Stimulated activated naive CD8-positive, alpha-beta T cell treated with anti-CD3 and anti-CD28 coated beads, Interleukin-15, amount 100 ng/mL, for 72 hours (primary cell): ENCODE measurements at places on chromosomes 6 and 20.

DNA sequence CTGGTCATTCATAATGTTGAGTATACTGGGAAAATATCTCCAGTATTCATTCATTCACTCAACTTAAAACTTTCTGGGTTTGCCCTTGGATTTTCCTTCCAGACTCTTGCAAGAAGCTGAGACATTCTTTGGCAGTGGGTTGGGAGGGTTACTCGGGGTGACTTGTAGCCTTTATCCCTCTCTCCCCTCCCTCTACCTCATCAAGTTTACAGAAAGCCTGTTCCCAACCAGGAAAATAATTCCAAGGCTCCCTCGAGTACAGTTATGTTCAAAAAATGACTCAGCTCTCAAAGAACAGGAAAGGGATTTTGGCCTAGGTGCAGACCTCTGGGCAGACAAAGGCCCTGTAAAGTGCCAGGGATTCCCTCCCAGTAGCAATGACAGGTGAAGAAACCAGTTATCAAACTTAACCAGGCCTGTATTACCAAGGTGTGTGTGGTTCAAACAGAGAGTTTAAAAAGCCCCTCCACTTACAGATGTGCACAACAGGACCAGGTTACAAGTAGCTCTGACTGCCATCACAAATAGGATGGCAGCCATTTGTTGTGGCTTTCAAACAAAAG is 22.2 kb downstream of the FKBP1A start:
- no peak for DNase-seq

- no peak for DNase-seq
Measured at GRCh38 chr6:154292066-154292465, 64.5 kb downstream of the IPCEF1 start.

- DNase-seq = no peak
Measured at GRCh38 chr6:39402239-39402751, 79.8 kb upstream of the KCNK16 start.

DNA sequence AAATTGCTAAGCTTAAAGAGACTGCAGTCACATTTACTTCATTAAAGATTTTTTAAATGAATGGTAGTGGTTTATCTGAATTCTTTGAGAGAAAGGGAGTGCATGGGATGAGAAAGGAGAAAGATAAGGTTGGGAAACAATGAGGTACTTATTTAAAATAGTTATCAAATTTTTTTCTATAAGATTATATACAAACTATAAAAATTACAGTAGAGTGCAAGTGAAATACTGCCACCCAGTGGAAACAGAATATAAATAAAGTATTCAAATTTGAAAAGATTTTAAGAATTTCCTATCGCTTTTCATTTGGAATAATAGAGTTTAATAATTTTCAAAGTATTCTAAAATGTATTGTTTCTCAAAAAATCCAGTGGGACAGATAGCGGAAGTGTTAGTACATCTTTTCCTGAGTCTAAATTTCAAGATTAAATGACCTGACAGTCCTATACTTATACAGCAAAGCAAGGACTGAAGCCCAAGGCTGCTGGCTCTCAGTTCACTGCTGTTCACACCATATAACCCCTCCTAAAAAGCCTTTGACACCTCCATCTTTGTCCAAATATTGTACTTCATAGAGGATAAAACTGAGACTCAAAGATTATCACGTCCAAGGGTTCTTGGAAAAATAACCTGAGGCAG is 31.1 kb downstream of the EPM2A start:
- no peak for DNase-seq

DNA sequence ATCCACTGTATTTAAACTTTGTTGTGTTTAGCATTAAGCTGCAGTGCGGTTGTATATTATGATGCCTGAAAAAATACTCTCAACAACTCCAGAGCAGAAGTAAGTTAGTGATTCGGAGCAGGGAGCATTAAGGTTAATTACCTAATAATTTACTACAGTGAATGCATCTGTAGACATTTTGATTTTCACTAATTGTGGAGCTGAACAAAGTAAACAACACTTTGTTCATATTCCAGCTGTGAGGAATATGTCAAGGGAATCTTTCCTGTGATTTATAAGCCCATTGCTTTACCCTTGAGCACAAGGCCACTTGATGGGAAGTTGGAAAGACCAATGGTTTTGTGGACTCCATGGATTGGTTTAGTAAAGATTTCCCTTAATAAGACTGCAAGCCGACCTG is 77.1 kb downstream of the CBLN4 start:
- no peak for DNase-seq

- DNase-seq = no peak
Measured at GRCh38 chr6:137775720-137776119, 91.3 kb upstream of the TNFAIP3 start.

GRCh38 chr20:52096117-52096516 is 95.5 kb downstream of the ZFP64 start:
- no peak for DNase-seq

- no peak for DNase-seq
Measured at GRCh38 chr6:20159781-20160540, 52.3 kb downstream of the MBOAT1 start.

DNA sequence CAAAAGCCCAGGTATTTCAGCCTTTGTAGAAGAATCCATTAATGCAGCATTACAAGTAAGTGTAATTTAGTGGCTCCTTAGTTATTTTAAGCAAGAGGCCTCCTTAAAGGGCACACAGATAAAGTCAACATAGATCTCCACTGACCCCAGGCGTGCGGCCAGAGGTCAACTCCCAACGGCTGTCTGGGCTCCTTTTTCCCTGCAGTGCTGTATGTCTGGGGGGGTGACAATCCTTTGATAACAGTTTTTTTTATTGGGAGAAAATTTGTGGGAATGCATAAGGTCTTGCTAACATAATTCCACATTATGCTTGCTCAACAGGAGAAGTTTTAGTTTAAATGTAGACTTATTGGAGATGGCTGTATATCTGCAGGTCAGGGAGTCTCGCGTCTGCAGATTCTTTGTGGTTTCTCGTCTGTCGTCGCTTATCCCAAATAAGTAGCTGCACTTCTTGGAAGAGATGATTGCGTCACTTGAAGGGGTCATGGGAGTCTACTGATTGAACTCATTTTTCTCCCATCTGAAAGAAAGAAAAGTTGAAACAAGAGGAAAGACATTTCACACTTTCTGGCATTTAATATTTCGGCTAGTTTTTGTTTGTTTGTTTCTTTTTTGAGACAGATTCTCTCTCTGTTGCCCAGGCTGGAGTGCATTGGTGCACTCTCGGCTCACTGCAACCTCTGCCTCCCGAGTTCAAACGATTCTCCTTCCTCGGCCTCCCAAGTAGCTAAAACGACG is 151.7 kb upstream of the AKAP12 start:
- DNase-seq = no peak

GRCh38 chr6:24918641-24919055 is 17.1 kb downstream of the RIPOR2 start:
- no peak for DNase-seq

- DNase-seq = peak; percentile 38
Measured at GRCh38 chr6:43274916-43275597, 23.0 kb upstream of the SLC22A7 start.

DNA sequence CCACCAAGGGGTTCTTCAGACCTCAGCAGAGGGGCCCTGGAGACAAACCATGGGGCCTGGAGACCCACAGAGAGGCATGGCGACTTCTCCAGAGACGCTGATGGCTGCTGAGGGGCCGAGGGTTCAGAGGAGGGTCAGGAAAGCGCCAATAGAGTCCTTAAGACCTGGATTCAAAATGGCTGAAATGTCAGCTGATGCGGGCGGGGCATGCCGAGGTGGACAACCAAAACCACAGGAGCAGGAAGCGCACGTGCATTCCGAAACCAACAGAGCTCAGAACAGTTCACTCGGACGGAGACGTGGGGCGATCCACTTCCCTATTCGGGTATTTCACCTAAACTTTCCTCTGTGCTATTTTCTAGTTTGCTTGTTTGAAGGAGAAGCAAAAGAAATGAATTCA is 99.9 kb upstream of the RIN2 start:
- no peak for DNase-seq

GRCh38 chr6:147509891-147510290 is 1.4 kb downstream of the SAMD5 start:
- DNase-seq = no peak

- DNase-seq = no peak
Measured at GRCh38 chr6:87213364-87213763, 58.0 kb downstream of the ZNF292 start.

DNA sequence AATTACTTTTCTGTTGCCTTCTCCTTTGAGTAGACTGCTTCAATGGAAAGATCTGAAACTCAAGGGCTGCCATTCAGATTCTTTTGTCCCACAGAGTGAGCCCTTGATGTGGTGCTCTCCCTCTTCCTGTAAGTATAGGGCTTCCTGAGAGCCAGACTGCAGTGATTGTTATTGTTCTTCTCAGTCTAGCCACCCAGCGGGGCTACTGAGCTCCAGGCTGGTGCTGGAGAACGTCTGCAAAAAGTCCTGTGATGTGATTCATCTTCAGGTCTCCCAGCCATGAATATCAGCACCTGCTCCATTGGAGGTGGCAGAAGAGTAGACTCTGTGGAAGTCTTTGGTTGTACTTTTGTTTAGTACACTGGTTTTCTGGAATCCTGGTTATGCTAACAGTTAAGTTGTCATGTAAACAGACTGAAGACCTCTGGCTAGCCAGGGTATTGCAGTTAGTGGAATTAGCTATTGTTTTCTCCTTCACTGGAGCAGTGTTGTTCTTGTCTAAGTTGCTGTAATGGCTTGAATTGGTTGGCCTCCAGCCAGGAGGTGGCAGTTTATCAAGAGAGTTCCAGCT is 240.9 kb downstream of the COL12A1 start:
- no peak for DNase-seq

DNA sequence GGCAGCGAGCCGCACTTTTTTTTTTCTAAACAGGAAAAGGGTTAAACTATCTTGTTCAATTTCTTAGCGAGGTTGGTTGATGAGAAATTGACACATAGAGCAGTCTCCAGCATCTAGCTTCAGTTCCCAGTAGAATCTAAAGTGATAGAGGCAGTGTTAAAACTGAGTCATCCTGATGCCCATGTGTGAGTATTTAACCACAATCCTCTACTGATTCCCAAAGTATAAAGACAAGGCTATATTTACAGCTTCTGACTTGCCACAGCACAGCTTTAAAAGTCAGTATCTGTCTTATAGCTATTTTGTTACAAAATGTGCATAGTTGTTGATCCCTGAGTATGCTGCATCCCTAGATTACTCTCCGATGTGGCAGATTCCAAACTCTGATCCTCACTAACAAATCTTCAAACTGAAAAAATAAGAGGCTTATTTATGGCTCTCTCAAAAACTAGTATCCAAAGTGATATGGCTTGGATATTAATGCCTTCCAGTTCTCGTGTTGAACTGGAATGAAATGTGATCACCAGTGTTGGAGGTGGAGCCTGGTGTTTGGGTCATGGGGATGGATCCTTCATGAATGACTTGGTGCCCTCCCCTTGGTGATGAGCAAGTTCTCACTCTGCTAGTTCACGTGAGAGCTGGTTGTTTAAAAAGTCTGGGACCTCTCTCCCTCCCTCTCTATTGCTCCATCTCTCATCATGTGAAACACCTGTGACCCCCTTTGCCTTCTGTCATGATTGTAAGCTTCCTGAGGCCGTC is 13.1 kb upstream of the POPDC3 start:
- DNase-seq = no peak

DNA sequence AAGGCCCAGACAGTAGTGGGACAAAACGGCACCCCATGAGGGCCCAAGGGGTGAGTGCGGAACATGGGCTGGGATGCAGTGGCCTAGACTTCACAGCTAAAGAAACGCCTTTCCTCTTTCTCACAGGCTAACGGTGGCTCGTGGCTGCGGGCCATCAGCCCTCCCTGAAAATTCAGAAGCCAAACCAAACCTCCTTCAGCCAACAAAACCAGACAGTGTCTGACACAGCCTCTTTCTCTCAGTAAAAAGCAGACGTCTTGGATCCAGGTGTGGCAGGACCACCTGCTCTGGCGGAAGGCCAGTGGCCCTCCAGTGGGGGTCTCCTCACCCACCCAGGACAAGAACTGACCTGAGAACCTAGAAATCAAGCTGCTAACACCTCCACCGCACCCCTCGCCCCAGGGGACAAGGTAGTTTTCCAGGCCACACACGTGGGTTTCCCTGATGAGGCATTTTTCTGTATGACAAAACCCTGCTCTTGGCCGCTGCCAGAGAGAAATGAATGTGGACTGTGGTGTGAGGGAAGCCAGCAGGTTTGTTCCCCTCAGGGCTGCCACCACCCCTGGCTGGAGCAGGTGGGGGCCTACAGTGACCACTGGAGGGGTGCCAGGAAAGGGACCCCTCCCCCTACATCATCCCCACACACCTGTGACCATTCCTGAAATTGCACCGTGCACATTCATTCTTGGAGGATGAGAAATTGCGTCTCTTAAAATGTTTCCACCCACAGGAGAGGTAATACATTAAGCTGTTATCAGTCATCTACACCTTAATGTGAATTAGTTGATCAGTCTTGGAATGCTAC is 76.8 kb upstream of the PIM1 start:
- DNase-seq = no peak

GRCh38 chr20:13059398-13060136 is 50.8 kb downstream of the SPTLC3 start:
- DNase-seq = no peak

DNA sequence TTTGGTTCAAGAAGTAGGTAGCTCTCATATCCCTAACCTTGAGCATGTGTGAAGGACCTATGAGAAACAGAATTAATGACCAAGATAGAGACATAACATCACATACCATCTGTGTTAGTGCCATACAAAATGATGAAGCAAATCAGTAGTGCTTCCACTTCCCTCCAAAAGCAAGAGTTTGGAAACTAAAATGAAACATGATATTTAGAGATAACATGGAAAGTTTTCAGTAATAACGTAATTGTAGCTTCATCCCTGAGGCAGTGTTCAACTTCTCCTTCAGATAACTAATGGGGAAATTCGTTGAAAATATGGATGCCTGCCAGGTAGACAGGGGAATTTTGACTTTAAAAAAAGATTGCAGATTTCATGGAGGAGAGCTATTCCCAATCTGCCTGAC is 248.4 kb upstream of the IRAK1BP1 start:
- no peak for DNase-seq

- DNase-seq = no peak
Measured at GRCh38 chr6:168190014-168190405, 111.0 kb upstream of the FRMD1 start.
